ENCODE measurements at places on chromosomes 7 and 10. TPM values are rescaled to one million over a fixed set of nuclear protein-coding genes. Genes with fewer than 3 reads are reported as not detected.

DNA sequence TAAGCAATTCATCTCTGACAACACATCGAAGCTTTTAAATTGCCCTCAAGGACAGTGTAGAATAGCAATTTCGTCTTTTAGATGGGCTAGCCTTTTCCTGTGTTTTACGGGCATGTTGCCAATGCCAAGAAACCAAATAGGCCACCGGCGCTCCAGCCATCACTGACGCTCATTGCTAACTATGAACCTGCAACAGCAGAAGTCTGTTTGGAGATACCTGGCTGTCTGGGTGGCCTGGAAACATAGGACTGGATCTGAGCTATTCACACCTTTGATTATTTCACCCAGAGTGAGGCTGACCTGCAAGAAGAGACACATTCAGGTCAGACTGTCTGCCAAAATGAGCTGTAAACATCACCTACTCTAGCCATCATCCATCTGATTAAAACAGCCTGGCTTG lies 12.0 kb downstream of the KPNA7 start:
- no peak for DNase-seq

- DNase-seq = no peak
Observed at GRCh38 chr10:69332278-69333010, 54.1 kb downstream of the HK1 start.

GRCh38 chr10:70035531-70035930 lies 17.1 kb upstream of the MACROH2A2 start:
- no peak for DNase-seq

DNA sequence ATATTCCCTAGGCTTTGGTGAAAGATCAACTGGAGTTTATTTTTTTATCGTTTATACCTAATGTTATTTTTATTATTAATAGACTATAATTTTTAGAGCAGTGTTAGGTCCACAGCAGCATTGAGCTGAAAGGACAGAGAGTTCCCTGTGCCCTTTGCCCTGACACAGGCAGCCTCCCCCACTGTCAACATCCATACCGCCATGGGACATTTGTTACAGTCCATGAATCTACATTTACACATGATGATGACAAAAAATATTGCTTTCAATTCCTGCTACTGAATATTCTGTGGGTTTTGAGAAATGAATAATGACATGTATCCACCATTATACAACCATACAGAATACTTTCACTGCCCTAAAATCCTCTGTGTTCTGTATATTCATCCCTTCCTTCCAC lies 1297.5 kb upstream of the SORCS1 start:
- no peak for DNase-seq

Gene ZP3
- total RNA-seq = 2.0 TPM

Gene NSUN6
- 10.3 TPM for total RNA-seq

Gene ZNF786
- 6.4 TPM for total RNA-seq

Gene NCF1
- 16.4 TPM for total RNA-seq

Gene IQUB
- 0.81 TPM for total RNA-seq

Gene RNF148
- 1.6 TPM for total RNA-seq

Gene STEAP4
- total RNA-seq = 343 TPM

Measured in aorta (tissue), 5 donors.